Stimulated activated CD4-positive, alpha-beta T cell treated with anti-CD3 and anti-CD28 coated beads, Interleukin-4, amount 100 ng/mL, for 1 hour (primary cell): ENCODE measurements at places on chromosomes 3 and 15.

DNA sequence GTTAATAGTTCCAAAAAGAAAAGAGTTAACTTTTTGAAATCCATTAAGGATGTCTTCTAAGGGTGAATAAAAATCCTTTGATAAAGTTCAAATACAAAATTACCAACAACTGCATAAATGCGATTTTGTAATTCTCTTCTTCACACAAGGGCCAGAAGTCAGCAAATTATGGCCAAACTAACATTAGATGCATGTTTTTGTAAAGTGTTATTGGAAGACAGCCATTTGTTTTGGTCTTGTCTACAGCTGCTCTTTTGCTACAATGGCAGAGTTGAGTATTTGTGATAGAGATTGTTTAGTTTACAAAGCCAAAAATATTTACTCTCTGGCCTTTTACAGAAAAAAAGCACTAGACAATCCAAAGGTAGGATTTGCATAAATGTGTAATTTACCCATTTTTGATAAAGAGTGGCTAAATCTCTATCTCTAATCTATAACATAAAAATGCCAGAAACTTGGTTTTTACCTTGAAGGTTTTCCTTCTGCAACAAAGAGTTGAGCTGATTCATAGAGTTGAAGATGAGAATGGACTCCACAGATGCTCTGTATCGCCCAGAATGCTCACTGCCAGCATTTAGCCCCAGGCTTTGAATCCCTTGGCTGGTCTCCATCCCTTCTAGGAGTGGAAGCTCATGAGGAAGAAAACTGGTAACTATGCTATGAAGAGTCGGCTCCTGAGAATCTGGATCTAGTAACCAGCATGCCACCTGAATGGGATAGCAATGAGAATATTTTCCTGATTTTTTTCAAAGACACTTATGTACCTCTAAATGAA, 64.5 kb downstream of the POLQ start:
- DNase-seq = no peak

GRCh38 chr15:30929982-30930381, 26.3 kb downstream of the FAN1 start:
- DNase-seq = no peak

- no peak for DNase-seq
Measured at GRCh38 chr15:79314811-79315210, 3.9 kb downstream of the TMED3 start.

- peak; percentile 43 for DNase-seq
Measured at GRCh38 chr3:177777699-177778098, 580.4 kb upstream of the TBL1XR1 start.

DNA sequence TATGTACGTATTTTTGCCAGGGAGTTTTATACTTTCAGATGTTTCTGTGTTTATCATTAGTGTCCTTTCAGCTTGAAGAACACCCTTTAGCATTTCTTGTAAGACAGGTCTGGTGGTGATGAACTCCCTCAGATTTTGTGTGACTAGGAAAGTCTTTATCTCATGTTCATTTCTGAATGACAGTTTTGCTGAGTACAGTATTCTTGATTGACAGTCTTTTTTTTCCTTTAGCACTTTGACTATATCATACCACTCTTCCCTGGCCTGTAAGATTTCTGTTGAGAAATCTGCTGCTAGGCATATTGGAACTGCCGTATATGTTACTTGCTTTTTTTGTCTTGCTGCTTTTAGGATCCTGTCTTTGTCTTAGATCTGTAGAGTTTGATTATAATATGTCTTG, 5.8 kb downstream of the LNP1 start:
- DNase-seq = no peak

DNA sequence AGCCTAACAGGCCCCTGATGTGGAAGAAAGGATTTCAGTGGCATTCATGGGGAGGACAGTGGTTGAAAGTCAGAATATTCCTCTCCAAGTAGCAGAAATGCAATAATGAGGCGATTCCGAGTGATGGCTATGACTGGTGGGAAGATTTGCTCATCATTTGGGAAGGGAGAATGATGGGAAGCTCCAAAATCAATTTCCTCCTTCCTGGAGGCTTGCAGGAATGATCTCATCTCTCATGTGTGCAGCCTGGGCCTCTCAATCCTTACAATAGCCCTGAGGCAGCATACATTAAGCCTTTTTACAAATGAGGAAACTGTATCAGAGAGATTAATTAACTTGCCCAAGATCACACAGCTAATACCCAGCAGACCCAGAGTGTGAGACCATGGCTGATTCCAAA, 58.7 kb downstream of the BOC start:
- DNase-seq = no peak

DNA sequence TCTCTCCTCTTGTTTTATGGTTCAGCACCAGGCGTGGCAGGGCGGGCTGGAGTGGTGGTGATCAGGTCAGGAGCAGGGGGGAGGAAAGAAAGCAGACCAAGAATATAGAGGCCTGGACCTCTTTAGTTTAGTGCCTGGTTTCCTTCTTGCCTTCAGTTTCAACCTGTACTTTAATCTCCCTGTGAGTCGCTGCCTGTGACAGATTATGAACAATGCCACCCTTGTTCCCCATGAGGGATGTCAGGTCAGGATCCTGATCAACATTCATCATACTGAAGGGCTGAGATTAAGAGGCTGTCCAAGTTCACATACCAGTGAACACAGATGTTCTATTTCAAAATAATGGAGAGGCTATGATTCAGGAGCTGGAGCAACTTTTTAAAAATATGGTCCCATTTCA, 11.4 kb downstream of the ENTPD3 start:
- DNase-seq = no peak

DNA sequence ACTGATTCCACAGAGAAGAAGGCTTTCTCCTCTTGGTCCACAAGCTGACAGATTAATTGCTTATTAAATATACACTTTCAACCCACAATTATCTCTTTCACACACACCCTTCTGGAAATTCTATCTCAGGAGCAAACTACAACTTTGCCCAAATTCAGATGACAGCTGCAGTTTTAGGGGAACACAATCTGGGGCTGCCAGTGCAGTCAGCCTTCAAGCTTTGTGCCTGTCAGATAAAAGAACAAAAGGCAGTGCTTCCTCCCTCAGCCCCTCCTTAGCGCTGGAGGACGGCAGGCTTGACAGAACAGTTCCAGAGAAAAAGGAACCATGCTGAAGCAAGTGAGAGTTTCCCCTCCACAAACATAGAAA, 99.6 kb downstream of the TMCC1 start:
- no peak for DNase-seq

GRCh38 chr3:88433568-88433967, 283.8 kb downstream of the C3orf38 start:
- DNase-seq = no peak

DNA sequence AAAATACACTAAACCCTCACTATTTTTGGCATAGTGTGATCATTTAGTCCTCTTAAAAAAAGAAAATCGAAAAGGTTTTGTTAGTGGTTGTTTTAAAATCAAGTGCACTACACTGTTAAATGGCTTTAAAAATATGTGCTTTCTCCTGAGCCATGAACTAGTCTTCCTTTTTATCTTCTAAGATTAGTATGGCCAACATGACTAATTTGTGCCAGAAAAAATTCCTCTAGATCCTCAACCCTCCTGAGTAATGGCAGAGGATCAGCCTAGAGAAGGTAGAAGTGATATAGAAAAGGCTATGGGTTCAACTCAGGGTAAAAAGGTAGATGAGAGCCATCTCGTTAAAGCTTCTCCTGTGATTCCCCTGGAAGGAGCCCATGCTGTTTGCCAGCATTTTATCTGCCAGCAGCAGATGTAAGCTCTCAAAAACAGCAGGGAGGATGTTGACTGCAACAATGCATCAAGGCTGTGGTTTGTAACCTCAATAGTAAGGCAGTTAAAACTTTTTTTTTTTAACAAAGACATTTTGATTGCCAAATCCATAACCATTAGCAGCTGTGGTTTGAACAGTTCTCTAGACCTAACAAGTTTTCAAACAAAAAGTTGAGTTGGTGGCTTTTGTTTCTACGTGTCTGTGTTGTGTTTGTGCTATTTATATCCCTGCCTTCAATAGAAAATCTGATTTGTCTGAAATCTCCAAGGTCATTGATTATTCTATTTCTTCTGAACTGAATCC, 30.2 kb upstream of the ZNF609 start:
- no peak for DNase-seq

DNA sequence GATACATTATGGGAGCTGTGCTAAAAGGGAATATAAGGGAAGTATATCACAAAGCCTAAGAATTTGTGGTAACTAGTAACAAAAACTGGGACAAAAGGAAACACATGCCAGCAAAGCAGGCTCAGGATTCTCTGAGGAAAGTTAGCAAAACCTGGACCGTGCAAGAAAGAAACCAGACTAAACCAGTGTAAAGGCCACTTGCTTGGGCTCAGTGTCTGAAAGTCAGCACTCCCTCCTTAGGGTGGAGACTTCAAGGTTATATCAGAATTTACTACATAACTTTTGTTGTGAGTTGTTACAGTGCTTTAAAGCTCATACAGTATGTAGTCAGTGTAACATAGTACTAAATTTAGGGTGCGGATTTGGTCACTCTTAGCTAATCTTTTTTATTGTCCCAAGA, 269.9 kb upstream of the GADL1 start:
- DNase-seq = no peak

GRCh38 chr15:78035321-78035751, 42.2 kb downstream of the TBC1D2B start:
- DNase-seq = peak; percentile 46

GRCh38 chr3:29854821-29855220, 574.0 kb downstream of the RBMS3 start:
- no peak for DNase-seq

DNA sequence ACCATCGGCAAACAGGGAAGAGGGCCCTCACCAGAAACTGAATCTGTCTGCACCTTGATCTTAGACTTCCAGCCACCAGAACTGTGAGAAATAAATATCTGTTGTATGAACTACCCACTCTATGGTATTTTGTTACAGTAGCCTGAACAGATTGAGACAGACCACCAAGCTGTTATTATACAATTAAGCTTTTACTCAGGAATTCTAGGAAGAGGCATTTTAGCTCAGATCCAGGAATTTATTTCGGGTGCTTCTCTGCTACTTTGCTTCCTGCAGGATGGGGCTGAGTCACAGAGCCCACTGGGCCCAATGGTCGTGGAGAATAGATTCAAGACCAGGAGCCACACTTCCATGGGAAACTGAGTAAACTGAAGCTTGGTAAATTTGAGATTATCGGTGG, 145.5 kb upstream of the PFN2 start:
- DNase-seq = no peak

GRCh38 chr15:83844742-83845141, 190.8 kb downstream of the ADAMTSL3 start:
- no peak for DNase-seq

DNA sequence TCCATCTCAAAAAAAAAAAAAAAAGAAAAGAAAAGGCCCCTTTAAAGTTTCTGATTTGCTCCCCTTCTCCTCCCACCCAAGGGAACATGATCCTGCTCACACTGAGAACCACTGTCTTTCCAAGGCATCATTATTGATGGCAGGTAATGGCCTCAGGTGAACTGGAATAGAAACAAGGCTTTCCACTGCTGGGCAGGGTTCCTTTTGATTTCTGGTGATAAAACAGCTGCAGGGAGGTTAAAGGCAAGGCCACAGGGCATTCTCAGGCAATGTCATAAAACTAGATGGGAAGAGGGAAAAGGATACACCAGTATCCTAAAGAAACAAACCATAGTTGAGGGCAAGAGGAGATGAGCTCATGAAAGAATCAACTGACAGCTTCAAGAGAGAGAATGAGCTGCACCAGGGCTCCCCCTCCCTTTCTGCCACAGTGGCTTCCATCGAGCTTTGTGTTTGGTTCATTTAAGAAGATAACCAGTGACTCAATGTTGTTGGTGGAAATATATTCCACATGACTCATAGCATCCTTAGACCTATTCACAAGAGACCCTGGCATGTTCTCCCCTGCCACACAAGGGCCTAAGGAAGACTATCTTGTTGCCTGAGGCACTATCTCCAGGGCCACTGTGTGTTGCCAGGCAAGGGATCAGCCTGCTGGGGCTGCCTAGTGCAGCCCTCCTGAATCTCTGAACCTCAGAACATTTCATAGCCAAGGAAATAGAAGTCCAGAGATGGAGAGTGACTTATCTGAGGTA, 86.4 kb downstream of the WDR76 start:
- no peak for DNase-seq

DNA sequence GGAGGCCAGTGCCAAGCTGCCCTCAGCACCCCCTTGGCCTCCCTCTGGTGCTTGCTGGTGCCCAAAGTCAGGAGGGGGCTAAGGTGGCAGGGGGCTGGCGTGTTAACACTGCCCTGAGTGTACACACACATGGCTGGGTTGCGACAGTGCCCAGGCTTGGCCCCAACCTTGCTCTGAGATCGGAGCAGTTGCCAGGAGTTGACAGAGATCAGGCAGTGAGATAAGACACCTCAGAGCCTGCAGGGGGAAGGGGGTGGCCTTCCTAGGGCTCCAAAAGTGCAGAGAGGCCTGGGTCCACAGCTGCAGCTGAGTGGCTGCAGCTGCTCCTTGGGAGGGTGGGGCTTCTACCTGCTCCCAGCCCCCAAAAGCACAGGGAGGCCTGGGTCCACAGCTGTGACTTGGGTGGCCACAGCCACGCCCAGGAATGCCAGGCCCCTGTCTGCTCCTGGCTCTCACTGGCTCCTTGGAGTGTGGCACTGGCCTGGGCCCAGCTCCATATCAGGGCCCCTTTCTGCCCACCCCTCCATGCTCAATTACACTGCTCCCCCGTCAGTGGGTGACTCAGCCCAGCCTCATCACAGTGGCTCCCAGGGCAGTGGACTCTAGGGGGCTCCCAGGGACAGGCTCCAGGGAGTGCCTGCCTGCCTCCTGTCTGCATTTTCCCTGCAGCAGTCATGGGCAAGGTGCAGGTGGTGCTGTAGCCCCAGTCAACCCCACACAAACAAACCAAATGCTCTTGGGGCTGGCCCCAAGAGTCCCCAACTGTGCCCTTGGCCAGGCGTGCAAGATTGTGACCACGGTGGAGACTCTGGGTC, 56.4 kb upstream of the C15orf39 start:
- no peak for DNase-seq

DNA sequence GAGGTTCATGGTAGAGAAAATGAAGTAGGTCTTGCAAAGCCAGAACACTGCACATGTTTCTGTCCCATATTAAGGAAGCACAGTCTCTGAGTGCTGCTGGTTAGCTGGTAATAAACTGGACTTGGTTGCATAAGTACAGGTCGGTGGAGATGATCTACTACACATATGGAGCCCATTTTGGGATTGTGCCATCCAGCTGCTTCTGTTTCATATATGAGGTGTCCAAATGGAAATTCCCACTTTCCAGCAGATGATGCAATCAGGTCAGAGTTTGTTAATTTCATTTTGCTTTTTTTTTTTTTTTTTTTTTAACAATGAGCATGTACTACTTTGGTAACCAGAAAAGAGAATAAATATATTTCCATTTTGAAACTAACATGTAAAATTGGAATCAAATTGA, 122.6 kb downstream of the SATB1 start:
- DNase-seq = no peak

GRCh38 chr3:37986479-37987314, 3.9 kb upstream of the VILL start:
- DNase-seq = no peak

DNA sequence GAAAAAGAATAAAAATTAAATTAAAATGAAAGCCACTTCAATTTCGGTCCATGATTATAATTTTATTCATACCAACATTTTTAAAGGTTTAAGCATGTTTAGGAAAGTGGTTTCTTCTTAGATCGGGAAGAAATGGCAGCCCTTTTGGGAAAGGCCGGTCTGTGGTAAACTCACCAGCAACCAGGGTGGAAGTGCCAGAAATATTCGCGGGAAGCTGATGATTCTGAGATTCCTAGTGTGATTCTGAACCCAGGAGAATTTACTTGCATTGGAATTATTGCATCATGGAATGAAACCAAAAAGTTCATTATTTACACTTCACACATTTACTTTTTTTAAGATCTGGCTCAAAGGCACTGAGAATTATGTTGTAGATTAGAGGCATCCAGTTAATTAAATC, 97.2 kb upstream of the CCNL1 start:
- no peak for DNase-seq
